Kidney (tissue), 22 donors: ENCODE measurements at places on chromosomes 13 and 19. TPM values are rescaled to one million over a fixed set of nuclear protein-coding genes. Genes with fewer than 3 reads are reported as not detected.

Gene CYP4F12
- 10.2 TPM for polyA plus RNA-seq

DNA sequence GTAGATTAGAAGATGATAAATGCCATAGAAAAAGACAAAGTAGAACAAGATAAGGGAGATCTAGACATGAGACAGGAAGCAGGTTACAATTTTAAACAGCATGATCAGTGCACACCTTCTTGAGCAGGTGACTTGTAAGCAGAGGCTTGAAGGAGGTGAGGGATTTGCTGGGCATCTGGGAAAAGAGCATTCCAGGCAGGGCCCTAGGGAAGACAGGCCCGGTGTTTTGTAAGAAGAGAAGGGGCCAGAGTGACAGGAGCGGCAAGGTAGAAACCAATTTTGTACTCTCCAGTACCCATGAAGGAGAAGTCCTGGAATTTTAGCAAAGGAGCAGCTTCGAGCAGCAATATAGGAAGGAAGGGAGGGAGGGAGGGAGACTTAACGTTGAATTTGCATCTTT is 296.5 kb downstream of the MZT1 start:
- H3K27me3 ChIP-seq, result no peaks in the 10 kb centered on the region
- DNase-seq, result no peak
- H3K4me3 ChIP-seq, result no peak overlapping the region
- H3K27ac ChIP-seq, result no peak overlapping the region
- no peaks in the 10 kb centered on the region for H3K4me1 ChIP-seq
- no peaks in the 10 kb centered on the region for H3K36me3 ChIP-seq

- no peaks in the 10 kb centered on the region for H3K4me1 ChIP-seq
- H3K27me3 ChIP-seq, result no peaks in the 10 kb centered on the region
- peaks cover 5% of the 10 kb centered on the region for H3K36me3 ChIP-seq
- no peak overlapping the region for H3K4me3 ChIP-seq
- DNase-seq, result no peak
These were observed 9.0 kb downstream of the PLPPR3 start for GRCh38 chr19:812747-813218.

- H3K36me3 ChIP-seq, result peaks cover 23% of the 10 kb centered on the region
- no peaks in the 10 kb centered on the region for H3K27me3 ChIP-seq
- H3K4me3 ChIP-seq, result no peak overlapping the region
- no peak for DNase-seq
These were observed 5.5 kb downstream of the ZNF805 start for GRCh38 chr19:57245959-57246358.

- no peaks in the 10 kb centered on the region for H3K36me3 ChIP-seq
- H3K27me3 ChIP-seq, result no peaks in the 10 kb centered on the region
- H3K4me1 ChIP-seq, result peaks cover 39% of the 10 kb centered on the region
- H3K4me3 ChIP-seq, result no peak overlapping the region
- H3K27ac ChIP-seq, result peak overlapping the region; percentile 69
- DNase-seq, result no peak
These were observed 32.7 kb downstream of the STK24 start for GRCh38 chr13:98544104-98544710.

GRCh38 chr13:48505597-48506091 is 27.2 kb downstream of the RCBTB2 start:
- no peaks in the 10 kb centered on the region for H3K4me1 ChIP-seq
- no peak for DNase-seq
- H3K27ac ChIP-seq, result peak overlapping the region; percentile 47
